Stimulated activated CD8-positive, alpha-beta memory T cell treated with anti-CD3 and anti-CD28 coated beads, Interleukin-7, amount 100 ng/mL, for 4 hours (primary cell): ENCODE measurements at places on chromosomes 16 and 17.

GRCh38 chr17:66520999-66521398 is 218.6 kb downstream of the PRKCA start:
- DNase-seq: no peak

GRCh38 chr17:65104541-65104940 is 32.6 kb upstream of the RGS9 start:
- DNase-seq: no peak

DNA sequence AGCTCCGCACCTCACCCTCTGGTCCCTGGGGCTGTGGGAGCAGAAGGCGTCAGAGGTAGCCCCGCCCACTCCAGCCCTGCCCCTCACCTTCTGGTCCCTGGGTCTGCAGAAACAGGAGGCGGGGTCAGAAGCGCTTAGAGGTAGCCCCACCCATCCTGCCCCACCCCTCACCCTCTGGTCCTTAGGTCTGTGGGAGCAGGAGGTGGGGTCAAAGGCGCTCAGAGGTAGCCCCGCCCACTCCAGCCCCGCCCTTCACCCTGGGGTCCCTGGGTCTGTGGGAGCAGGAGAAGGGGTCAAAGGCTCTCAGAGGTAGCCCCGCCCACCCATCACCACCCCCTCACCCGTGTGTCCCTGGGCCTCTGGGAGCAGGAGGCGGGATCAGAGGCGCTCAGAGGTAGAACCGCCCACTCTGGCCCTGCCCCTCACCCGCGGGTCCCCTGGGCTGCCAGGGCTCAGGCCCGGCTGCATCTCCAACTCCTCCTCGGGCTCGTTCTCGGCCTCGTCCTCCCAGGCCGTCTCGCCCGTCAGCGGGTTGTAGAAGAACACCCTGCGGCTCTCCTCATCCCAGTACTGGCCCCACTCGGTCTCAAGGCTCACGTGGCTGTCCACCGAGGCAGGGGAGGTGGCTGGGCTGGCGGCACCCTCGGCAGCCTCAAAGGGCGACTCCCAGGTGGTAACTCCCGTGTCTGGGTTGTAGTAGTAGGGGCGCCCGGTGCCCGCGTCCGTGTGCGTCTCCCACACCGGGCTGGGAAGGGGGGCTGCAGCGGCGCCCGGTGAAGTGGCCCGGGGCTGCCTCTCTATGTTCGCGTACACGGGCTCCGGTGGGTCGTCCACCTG is 27.2 kb downstream of the ARHGAP27 start:
- DNase-seq: no peak

DNA sequence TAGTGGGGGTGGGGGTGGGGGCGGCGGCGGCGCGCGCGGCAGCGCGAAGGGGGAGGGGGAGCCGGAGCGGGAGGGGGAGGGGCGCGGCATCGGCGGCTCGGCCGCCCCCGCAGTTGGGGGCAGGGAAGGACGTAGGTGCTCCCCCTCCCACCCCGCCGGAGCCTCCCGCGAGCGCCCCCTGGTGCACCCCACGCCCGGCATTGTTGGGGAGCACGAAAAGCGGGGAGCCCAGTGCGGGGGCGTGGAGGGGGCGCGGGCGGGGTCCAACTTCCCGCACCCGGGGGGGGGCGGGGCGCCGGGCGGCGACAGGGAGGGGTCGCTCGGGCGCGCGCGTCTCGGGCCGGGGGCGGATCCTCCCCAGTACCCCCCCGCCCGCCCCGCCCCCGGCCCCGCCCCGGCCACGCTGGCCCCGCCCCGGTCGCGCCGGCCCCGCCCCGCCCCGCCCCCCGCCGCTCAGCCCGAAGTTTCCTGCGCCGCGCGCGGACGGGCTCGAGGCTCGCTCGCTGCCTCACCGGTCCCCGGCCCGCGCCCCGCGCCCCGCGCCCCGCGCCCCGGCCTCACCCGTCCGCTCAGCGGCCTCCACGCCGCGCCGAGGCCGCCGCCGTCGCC is at the start of gene CACNA1H:
Gene CACNA1H, plus strand, starts transcription at position 456 of the 609 bp plus-strand sequence. CDS start 632 bp downstream, outside the sequence.
- DNase-seq: peak; percentile 30

- DNase-seq: no peak
Observed at GRCh38 chr16:3282103-3282729, 1.1 kb upstream of the ZNF263 start.

GRCh38 chr16:8645831-8646230 is 24.3 kb downstream of the METTL22 start:
- no peak for DNase-seq

DNA sequence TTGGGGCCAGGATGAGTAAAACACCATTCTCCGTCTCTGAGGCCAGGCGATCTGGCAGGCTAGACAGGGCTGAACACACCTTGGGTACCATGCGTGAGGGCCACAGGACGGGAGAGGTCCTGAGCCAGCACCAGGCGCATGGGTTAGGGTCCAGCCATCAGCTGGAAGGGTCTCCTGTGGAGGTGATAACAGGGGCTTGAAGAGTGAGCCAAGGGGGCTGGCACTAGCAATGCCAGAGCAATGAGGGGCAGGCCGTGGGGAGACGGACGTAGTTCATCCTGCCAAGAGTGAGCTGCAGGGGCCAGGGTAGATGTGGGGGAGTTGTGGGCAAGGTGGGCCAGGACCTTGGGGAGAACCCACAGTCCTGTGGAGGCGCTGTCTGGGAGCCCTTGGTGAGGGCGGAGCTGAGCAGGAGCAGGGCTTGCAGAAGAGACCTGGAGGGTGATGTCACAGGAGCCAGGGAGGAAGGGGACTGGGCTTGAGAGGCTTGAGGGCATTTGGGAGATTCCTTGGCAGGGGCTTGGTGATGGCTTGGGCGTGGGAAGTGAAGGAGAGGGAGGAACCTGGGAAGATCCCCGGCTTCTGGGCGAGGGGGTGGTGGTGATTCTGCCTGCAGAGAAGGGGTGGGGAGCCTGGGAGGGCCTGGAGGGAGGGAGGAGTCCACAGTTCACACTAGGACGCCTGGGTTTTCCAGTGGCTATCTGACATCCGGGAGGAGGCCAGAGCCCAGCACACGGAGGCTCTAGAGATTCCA is 6.3 kb upstream of the NPTX1 start:
- DNase-seq: no peak

DNA sequence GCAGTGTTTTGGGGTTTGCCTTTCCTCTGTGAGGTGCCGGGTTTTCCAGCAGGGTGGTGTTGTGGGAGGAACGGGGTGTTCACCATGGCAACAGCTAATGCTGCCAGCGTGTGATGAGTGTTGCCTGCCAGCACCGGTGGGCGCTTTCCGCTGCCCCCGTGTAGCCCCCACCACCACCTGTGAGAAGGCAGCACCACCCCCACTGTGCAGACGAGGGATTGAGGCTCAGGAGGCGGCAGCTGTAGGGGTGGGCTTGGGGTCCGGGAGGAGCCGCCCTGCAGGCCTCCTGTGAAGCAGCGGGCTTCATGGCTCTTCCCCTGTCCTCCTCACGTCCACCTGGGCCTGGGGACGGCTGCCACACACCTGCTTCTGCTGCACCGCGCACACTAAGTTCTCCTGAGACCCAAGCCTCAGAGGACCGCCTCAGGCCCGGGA is 5.2 kb downstream of the RAB40C start:
- DNase-seq: no peak

DNA sequence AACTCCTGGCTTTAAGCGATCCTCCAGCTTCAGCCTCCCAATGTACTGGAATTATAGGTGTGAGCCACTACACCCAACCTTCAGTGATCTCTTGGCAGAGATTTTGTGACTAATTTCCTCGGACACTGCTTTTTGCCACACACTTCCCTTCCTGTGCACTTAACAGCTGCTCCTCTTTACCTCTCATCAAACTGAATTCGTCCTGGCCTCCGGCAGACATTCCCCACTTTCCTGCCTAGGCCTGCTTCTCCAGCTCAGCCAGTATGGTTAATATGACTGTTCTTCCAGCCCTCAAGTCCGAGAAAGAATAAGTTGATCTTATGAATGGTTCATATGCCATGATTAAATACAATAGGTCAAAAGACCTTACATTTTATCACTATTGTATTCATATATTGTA is 69.0 kb upstream of the MTMR4 start:
- DNase-seq: no peak

DNA sequence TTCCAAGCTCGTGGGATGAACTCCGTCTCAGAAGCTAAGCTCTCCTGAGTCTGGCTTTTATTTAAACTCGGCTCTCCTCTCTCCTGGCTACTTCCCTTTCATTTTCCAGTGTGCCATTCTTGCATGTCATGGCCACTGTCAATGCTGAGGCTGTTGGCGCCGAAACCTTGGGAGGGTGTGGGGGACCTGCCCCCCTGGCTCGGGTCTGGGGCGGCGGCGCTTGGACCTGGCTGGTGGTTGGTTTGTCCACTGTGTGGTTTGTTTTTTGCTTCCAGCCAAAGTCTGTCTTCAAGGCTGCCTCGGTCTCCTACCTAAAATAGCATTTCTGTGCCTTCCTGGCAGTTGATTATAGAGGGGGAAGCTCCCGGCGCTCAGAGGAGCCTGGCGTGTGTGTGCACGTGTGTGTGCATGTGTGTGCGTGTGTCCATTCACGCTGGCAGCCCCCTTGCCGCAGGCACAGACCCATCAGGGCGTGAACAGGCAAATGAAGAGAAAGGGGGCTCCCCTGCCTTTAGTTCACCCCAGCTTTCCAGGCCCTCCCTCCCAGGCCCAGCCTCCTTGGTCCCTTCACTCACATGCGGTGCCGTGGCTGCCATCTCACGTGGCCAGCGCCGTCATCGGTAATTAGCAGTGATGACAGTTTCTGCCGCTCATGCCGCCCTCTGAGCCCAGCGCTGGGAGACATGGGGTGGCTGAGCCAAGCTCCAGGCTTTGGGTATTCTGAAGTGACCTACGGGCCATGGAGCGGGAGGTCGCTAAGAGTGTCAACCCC is 179.9 kb downstream of the SEC14L1 start:
- DNase-seq: no peak

- DNase-seq: no peak
Observed at GRCh38 chr17:18956581-18956980, 4.6 kb downstream of the SLC5A10 start.

DNA sequence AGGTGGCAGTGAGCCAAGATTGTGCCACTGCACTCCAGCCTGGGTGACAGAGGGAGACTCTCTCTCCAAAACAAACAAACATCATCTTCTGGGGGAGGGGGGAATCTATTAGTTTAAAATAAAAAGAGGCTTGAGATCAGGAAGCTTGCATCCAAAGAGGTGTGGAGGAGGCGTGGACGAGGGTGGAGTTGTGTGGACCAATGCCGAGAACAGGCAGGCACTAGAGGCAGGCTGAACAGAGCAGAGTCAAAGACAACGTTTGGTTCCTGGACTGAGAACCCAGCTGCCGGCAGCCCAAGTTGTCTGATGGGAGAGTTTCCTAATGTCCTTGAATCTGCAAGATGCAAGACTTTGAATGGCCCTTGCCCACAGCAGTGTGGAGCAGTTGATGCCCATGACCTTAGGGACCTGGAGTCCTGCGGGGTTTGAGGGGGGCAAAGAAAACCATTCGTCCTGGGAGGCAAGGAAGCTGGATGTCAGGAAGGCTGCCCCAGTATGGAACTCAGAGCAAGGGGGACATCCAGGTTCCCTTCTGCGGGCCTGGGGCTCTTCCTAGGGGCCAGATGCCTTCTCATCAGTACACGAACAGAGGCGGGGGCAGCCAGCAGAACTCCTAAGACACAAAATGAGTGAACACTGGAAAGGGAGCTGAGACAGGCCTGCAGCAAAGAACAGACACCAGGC is 9.2 kb downstream of the TBC1D16 start:
- DNase-seq: no peak

DNA sequence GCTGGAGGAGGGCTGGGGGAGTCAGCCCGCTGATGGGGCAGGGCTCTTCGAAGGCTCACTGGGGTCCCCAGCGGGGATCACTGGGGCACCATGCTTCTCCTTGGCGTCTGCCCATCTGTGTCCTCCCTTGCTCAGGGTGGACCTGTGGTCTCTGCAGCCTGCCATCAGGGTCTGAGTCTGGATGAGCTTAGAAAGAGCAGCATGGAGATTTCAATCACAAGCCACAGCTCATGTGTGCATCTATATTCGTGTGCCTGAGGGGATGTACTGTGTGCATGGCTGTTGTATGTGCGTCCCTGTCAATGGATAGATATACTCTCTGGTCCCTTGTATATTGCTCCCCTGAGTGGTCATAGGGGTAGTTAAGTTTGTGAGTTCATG is 126.6 kb upstream of the SDK2 start:
- no peak for DNase-seq

DNA sequence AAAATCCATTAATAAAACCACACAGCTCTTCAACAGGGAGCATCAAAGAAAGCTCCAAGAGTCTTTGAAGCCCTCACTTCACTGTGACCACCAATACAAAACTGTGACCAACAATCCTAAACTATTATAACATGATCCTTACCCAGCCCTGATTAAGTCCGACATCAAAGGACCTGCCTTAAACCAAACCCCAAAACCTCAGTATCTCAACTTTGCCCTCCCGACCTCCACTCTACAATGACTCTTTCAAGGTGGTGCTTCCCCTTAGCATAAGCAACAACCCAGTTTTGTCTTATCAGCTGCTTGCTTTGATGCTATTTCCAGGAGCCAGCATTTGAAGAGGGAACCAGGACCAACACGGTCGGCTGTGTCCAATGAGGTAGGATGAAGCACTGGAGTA is 8.5 kb upstream of the PRSS22 start:
- DNase-seq: no peak

DNA sequence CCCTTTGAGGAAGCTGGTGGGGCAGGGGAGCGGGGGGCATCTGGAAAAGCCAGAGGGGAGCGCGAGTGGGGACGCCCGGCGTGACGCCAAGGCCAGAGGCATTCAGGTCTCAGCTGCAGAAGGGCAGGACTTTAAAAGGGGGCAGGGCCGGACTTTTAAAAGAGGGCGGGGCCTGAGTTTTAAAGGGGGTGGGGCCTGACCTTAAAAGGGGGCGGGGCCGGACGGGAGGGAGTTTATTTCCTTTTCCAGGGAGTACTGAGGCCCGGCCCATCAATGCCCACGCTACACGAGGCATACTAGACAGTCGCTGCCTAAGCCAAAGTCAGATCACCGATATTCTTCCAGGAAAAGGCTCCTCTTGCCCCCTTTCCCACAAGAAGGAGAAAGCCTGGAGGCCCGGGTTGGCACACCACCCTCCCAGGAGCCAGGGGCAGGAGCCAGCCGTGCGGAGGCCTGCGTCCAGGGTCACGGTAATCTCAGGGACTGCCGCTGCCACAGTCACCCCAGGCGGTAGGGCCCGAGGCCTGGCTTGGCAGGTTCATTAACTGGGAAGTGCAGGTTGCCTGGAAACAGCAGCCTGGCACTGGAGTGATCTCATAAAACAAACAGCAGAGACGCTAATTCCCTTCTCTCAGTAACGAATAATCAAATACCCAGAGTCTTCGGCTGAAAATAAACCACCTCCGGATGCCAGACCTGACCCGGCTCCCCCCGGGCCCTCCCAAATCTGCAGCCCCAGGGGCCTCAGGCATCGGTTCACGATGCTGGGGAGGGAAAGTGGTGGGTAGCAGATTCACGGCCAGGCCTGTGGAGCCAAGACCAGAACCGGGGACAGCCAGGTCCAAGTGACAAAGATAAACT is 90.7 kb downstream of the TIMM22 start:
- no peak for DNase-seq
